ENCODE measurements at places on chromosomes 7 and 10.

DNA sequence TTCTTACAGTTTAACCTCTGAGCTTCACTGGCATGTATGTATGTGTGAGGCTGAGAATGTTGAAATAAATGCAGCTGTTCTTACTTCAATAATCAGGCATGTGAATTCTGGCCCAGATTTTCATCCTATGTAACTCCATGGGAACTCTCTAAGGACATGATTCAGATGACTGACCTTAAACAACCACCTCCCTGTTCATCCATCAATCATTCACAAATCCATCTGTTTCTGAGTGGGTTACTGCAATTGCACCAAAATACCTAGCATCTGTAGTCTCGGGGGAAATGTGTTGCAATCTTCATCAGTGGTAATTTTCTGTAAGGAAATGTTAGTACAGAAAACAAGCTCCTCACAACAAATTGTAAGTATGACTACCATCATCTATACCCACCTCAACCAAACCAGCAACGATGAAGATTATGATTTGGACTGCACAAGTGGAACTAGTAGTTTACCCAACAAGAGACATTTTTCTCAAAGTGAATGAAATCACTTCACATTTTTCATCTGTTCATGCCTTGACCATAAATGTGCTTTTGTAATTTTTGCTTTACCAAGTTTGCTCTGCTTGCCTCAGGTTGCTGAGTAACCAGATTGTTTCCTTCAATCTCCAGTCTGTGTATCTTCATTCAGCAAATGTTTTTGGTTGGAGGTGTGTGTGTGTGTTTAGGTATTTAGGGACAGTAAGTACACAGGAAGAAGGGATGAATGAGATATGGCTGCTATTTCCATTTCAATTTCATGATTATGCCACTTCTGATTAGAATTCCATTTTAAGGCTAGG lies 65.7 kb upstream of the FZD8 start:
- no peak for DNase-seq

DNA sequence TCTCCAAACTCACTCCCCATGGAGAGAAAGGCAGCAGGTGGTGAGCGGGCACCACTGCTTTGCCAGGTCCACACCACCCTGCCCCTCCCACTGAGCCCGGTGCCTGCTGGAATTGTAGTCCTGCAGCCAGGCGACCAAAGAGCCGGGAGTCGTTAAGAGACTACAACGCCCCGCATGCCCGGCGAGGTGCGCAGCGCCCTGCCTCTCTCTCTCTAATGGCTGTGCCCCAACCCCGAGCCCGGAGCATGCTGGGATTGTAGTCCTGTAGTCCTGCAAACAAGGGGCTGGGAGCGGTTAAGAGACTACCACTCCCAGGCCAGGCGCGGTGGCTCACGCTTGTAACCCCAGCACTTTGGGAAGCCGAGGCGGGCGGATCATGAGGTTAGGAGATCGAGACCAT lies 8.1 kb upstream of the ZNF727 start:
- DNase-seq: no peak

DNA sequence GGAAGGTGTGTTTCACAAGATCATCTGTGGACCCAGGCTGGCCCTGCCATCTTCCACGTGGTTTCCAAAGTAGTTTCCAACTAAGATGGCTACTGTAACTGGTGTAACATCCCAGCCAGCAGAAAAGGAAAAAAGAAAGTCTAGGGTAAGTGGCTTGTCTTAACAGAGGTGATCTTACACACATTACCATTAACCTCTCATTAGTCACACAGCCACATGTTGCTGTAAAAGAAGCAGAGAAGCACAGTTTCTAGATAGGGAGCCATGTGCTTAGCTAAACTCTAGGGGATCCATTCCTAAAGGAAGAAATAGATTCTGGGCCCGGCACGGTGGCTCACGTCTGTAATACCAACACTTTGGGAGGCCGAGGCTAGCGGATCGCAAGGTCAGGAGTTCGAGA lies 54.3 kb downstream of the ZNF438 start:
- no peak for DNase-seq

GRCh38 chr7:144885478-144885877 lies 49.6 kb upstream of the TPK1 start:
- DNase-seq: no peak

DNA sequence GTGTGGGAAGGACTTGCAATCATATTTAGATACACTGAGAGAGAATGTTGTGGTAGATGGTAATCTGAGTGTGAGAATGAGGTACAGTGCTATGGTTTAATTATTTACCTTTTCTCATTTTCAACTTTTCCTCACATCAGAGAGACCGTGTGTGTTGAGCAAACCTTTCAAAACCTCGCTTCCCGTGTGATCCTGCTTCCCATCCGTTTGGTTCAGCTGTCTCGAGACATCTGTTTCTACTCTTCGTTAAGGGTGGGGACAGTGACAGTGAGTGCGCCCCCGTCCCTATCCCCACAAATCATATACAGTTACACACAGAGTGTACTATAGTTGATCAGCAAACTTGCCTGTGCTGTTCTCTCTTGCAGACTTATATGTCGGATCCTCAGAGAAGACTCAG lies 33.0 kb upstream of the NOBOX start:
- DNase-seq: no peak

DNA sequence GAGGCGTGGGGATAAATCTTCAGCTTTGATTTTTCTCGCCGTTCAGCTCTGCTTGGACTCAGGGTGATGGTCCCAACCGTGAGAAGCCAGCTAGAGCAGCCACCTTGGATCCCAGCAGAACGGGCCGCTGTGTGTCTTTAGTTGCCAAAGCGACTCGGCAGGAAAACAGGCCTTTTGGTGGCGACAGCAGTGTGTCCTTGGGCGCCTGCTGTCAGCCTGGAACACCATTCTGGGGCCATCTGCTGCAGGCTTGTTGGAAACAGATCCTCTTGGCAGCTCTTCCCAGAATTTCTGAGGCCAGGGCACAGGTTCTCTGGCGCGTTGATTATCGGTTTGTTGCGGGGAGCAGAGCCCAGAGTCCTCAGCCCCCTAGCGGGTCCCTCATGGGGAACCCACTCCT lies 97.6 kb downstream of the CUX1 start:
- no peak for DNase-seq

- no peak for DNase-seq
Observed at GRCh38 chr7:116732788-116733694, 61.0 kb downstream of the MET start.
